ENCODE measurements at places on chromosomes 5 and 9. TPM values are rescaled to one million over a fixed set of nuclear protein-coding genes. Genes with fewer than 3 reads are reported as not detected.
A peak's percentile ranks its signal among the peaks of the same experiment; 100 is the strongest.

GRCh38 chr5:11719888-11720481 is 184.3 kb downstream of the CTNND2 start:
- DNase-seq: peak; percentile 22

DNA sequence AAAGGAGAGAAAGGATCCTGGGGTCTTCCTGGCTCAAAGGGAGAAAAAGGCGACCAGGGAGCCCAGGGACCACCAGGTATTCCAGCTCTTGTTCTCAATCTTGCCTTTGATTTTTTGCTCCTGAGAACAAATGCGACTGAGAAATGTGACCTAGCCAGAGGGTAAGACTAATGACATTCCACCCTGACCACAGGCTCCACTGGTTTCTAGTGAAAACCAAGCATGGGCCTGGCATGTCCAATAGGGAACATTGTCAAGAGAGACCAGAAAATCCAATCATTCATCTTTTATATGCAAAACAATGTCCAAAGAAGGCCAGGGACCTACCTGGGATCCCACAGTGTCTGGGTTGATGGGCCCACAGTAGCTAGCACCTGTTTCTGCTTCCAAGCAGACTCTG is 50.3 kb upstream of the TGFBR1 start:
- DNase-seq: no peak

- DNase-seq: no peak
These were observed 590.7 kb downstream of the RAB3C start for GRCh38 chr5:59173578-59173977.

- no peak for DNase-seq
These were observed 199.6 kb downstream of the CRB2 start for GRCh38 chr9:123555646-123556045.

DNA sequence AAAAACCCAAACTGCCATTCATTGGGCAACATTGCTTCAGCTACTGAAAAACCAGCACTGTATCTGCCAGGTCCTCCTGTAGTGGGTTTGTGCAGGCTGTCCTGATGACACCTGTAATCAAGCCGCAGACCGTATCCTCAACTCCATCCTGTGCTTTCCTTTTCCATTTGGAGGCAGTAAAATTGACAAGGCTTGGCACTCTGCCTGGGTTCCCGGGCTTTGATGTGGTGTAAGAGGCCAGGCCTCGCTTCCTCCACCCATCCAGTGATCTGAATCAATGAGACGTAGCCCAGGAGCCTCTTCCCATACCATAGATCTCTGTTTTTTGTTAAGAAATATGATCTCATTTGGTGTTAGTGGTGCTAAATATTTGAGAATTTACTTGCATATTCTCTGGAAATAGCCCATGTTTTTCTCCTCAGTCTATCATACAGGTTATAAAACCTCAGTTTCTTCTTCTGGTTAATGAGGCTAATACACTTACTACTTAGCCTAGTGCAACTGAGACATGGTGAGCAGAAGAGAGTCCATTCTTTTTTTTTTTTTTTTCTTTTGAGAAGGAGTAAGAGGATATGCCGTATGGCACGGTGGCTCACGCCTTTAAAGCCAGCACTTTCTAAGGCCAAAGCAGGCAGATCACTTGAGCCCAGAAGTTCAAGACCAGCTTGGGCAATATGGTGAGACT is 34.8 kb downstream of the LSM11 start:
- DNase-seq: peak; percentile 58

IFNA21 gene
- polyA plus RNA-seq: not detected

IL3 gene
- polyA plus RNA-seq: not detected

GRM6 gene
- polyA plus RNA-seq: 0.69 TPM

- DNase-seq: no peak
These were observed 77.5 kb downstream of the HSD17B4 start for GRCh38 chr5:119529811-119530210.

GRCh38 chr9:1002678-1003077 is 26.2 kb downstream of the DMRT3 start:
- DNase-seq: no peak

DNA sequence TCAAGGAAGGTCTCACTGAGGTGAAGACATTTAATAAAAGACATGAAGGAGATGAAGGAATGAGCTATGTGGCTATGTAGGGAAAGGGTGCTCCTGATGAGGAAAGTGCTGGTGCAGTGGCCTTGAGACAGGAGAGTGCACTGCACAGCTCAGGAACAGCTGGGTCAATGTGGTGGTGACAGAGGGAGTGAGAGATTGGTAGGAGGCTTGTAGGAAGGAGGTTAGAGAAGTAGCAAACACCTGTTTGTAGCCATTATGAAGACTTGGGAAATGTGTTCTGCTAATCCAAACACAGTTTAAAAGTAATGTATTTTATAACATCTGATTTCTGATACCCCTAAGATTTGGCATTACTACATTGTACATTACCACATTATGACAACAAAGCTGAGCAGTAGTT is 115.1 kb upstream of the MTAP start:
- no peak for DNase-seq

PCDHB11 gene
- polyA plus RNA-seq: 4.7 TPM

- no peak for DNase-seq
These were observed 92.2 kb upstream of the CDH9 start for GRCh38 chr5:27130587-27130986.

PCA3 gene
- polyA plus RNA-seq: 2.5 TPM

DNA sequence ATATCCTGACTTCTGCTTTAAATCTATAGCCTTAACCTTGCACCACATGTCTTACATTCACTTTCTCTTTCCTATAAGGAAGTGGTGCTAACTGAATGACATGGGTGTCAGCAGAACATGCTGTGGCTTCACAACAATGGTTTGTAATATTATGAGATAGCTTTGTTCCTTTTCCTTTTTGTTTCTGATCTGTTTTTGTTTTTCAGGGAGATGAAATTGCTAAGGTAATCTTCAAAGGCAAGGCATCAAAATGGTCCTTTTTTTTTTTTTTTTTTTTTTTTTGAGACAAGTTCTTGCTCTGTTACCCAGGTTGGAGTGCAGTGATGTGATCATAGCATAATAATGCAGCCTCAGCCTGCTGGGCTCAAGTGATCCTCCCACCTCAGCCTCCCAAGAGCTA is 53.6 kb upstream of the RANBP6 start:
- no peak for DNase-seq

NR5A1 gene
- polyA plus RNA-seq: 0.11 TPM

- no peak for DNase-seq
These were observed 26.3 kb upstream of the TTC1 start for GRCh38 chr5:159982421-159983173.

AQP7 gene
- polyA plus RNA-seq: 42.7 TPM

GRCh38 chr5:8720506-8720905 is 825.4 kb downstream of the SEMA5A start:
- DNase-seq: no peak

AJM1 gene
- polyA plus RNA-seq: 1.5 TPM

GRCh38 chr5:17944046-17944445 is 309.8 kb downstream of the TAF11L14 start:
- DNase-seq: no peak

GRCh38 chr5:33969572-33970452 is 14.7 kb downstream of the SLC45A2 start:
- DNase-seq: peak; percentile 33

- DNase-seq: no peak
These were observed 7.7 kb upstream of the PITX1 start for GRCh38 chr5:135041726-135042125.

PCDHGA2 gene
- polyA plus RNA-seq: 6.0 TPM

- DNase-seq: peak; percentile 9
These were observed at the start of gene UBE2QL1 for GRCh38 chr5:6448622-6449464. Gene UBE2QL1 (plus strand): TSS chr5:6448859. CDS start chr5:6448894, 35 bp downstream.

- no peak for DNase-seq
These were observed 123.1 kb downstream of the DROSHA start for GRCh38 chr5:31408814-31409213.

GRCh38 chr9:114570742-114571141 is 16.8 kb upstream of the ATP6V1G1 start:
- DNase-seq: no peak

SLC6A19 gene
- 83.3 TPM for polyA plus RNA-seq

DNA sequence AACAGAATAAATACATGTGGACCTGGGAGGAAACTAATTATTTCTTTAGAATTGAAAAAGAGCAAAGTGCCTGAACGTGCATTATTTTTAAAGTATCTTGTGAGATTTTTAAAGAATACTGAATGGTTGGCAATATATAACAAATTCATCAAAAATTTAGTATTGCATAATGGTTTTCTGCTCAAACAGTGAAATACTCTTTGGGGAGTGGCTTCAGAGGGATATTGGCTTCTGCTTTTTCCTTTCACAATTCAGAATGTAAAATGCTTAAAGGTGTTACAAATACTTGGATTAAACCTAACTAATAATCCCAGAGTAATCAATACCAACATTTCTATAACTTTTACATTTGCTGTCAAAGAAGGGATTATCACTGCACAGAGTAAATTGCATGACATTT is 379.3 kb upstream of the CHD1 start:
- no peak for DNase-seq

DNA sequence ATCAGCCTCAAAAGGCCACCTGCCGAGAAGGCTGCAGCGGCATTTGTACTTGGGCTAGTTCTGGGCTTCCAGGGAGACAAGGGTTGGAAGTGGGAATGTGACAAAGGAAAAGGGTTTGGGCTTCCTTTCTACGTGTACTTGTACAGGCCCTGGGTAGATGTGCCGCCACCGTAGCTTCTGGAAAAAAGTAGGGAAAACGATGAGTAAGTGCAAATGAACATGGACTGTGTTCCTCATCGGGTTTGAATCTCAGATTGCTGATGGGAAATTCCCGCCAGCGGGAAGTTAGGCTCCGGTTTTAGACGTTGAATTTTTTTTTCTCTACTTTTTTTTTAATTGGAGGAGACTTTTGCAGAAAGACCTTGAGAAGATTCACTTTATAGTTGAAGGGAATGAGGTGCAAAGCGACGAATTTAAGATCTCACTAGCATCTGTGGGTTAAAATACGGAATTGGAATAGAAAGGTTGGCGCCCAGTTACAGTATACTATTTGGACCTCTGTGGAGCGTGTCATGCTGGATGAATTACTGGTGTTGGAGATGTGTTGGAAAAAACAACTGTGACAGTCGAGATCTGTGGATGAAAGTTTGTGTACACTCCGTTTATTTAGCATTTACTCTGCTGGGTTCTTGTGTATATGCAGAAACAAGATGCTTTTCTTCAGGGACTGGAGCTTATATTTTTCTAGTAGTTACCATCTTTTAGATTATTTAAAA is 1.2 kb downstream of the G3BP1 start:
- DNase-seq: no peak

GPR21 gene
- 0.32 TPM for polyA plus RNA-seq

DNA sequence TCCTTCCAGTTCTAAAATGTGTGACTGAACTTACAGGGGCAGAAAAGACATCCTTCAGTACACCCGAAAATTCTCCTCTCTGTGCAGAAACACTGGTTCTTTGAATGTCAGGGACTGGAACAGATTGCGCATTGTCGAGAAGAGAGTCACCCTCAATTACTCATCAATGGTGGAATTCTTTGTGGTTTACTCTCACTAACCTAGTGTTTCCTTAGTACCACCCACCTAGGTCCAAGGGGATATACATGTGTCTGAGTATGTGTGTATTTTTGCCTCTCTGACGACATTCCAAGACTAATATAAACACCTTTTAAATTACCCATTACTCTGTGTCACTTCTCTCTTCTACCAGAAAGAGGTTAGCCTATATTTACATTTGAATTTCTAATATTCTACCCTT is 660.8 kb downstream of the TLE1 start:
- DNase-seq: no peak

GRCh38 chr9:33081128-33081851 is 4.8 kb upstream of the SMU1 start:
- peak; percentile 71 for DNase-seq

LPAR1 gene
- polyA plus RNA-seq: 29.8 TPM

DNA sequence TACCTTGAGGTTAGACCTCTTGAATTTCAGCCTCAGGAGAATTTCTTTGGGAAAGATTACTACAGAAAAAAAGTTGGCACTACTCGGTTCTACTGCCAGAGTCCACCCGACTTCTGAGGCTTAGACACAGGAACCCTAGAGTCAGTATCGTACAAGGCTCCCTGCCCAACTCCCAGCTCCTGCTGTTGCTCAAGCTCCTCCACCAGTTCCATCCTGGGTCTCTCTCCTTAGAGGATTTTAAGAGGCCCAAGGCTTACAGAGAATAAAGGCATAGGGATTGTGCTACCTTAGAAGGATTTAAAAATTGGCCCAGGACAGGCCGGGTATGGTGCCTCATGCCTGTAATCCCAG is 29.0 kb upstream of the SSBP2 start:
- DNase-seq: no peak

BTNL9 gene
- polyA plus RNA-seq: 7.0 TPM

CNTLN gene
- polyA plus RNA-seq: 16.3 TPM

PHPT1 gene
- 63.4 TPM for polyA plus RNA-seq

GFM2 gene
- polyA plus RNA-seq: 56.8 TPM

GRCh38 chr9:35736201-35736633 is 3.8 kb downstream of the CREB3 start:
- DNase-seq: peak; percentile 50

SCGB3A2 gene
- not detected for polyA plus RNA-seq

DNA sequence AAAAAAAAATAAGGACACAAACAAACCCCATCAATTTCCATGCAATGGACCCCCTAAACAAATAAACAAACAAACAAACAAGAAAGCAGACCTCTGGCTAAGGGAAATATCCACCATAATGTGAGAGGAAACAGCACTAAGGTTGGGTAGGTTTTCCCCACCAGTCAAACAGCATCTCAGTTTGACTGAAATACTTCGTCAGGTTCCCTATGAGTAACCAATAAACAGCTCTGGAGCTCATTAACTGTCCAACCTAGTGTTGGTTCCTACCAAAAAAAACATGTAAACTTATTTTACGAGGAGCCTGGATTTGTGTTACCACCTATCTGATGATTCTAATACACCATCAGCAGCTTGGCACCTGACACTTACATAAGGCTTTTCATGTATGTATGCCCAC is 198.5 kb upstream of the TARS1 start:
- no peak for DNase-seq

- DNase-seq: no peak
These were observed 9.5 kb downstream of the AQP3 start for GRCh38 chr9:33437898-33438297.

DNA sequence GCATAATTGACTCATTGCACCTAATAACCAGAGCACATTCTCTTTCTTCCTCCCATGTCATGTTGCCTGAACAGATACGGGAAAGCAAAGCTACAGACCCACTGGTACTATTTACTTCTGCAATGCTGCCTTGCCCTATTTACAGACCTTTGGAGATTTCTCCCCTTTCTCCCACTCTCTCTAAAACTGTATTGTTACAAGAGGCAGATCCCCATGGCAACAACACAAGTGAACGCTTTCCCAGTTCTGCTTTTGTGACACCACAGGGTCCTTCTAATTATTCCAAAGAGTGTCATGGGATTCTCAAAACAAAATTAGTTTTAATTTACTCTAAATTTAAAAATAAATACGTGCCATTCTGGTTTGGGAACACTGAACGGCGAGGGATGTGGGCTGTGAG is 104.7 kb downstream of the KCTD16 start:
- no peak for DNase-seq

GRCh38 chr9:16505199-16505598 is 365.3 kb downstream of the BNC2 start:
- no peak for DNase-seq

DPYSL3 gene
- 33.1 TPM for polyA plus RNA-seq

ADGRD2 gene
- polyA plus RNA-seq: 0.17 TPM

TYRP1 gene
- 2.5 TPM for polyA plus RNA-seq

PCDHB4 gene
- 2.6 TPM for polyA plus RNA-seq

All from renal cortex interstitium (tissue), 15 donors.